Activated CD4-positive, alpha-beta T cell treated with anti-CD3 and anti-CD28 coated beads, Interleukin-2, amount 10 ng/mL, durations not matched to agents 24 days and 14 days (primary cell): ENCODE measurements at places on chromosomes 5 and 9. TPM values are rescaled to one million over a fixed set of nuclear protein-coding genes. Genes with fewer than 3 reads are reported as not detected.

GRCh38 chr5:61822584-61822983 lies 483.4 kb upstream of the KIF2A start:
- DNase-seq = no peak

GRCh38 chr9:27065288-27065687 lies 43.7 kb upstream of the TEK start:
- DNase-seq = no peak

- DNase-seq = no peak
Observed at GRCh38 chr5:83492331-83492730, 20.8 kb downstream of the VCAN start.

DNA sequence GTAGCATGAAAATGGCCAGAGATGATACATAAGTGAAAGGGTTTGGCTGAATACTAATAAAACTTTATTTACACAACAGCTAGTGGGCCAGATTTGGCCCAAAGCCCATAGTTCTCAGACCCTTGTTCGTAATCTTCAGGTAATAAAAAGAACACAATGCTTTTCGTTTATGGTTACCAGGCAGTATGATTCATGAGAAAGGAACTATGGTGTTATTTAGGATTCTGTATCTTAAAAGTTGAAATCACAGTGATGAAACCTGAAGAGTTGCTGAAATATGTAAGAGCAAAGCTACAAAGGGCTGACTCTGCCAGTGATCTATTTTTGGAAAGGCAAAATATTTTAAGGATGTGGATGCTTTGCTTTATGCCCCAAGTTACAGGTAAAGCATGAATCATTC lies 192.7 kb downstream of the SMC2 start:
- DNase-seq = no peak

DNA sequence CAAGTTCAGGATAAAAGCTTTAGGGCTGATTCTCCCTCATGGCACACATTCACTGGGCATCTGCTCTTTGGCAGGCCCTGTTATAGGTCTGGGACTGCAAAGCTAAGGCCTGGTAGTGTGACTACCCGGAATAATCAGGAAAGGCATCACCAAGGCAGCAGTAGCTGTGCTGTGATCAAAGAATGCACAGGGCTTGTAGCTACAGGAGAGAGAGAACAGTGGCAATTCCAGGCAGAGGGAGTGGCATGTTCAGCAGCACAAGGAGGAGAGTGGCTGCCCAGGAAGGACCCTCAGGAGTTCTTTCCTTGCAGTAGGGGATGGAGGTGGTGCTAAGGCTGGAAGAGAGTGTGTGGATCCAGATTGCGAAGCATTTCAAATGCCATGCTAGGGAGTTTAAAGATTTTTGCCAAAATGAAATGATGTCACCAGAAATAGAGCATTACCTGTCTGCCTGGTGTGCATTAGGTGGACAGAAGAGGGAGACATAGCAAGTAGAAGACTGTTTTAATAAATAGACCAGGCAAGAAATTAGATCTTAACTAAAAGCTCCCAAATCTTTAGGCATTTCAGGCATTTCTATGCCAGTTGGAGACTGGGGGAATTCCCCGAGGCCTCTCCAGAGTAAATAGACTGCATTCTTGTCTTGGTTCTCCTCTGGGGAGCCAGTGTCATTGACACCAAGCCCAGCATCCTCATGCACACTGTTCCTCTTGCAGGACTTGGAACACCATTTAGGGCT lies 69.1 kb downstream of the GPR21 start:
- DNase-seq = no peak

GRCh38 chr9:14440062-14440461 lies 126.1 kb upstream of the NFIB start:
- no peak for DNase-seq

- DNase-seq = no peak
Observed at GRCh38 chr5:179342577-179342976, 2.7 kb downstream of the ADAMTS2 start.

DNA sequence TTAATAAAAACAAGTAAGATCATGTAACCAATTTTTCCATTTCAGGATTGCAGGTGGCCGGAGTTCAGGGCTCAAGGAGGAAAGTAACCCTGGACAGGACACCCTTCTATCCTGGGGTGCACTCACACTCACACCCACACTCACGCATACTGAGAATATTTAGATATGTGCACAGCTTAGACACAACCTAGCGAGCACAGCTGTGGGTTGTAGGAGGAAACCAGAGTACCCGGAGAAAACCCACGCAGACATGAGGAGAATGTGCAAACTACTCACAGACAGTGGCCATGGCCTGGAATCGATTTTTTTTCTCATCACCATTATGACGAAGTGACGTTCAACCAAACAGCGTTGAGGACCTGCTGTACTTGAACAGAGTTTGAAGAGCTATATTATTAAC lies 4.5 kb upstream of the EFNA5 start:
- DNase-seq = no peak

DNA sequence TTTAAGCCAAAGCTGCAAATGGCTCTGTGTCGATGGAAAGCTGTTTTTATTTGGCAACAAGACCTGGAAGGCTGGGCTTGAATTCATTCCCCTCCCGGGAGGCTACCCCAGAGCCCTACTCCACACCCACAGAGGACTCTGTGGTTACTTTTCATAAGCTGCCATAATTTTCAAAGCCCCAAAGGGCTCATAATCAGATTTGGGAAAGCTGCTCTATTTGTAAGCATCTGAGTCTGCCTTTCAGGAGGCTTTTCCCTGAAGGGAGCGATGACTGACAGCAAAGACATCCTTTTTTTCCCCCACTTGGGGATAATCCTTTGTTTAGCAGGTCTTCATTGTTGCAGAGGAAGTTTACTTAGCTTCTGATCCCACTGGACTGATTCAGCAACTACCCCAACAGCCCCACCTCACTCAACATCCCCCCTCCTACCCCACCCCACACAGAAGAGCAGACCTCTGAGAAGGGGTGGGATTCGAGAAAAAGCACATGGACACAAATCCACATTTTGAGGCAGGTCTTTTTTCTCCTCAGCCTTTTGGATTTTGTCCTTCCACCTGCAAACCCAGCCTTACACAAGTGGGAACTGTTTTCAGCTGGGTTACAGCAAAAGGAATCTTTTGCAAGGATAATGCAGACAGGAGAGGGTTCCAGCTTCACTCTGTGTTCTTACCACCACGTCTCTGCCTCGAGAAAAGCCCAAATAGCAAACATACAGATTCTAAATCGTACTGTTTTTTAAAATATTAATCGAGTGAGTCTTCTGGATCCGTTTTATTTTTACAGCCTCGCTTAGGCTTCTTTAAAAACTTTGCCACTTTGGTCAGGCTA lies 244.4 kb upstream of the TUT7 start:
- DNase-seq = no peak

DNA sequence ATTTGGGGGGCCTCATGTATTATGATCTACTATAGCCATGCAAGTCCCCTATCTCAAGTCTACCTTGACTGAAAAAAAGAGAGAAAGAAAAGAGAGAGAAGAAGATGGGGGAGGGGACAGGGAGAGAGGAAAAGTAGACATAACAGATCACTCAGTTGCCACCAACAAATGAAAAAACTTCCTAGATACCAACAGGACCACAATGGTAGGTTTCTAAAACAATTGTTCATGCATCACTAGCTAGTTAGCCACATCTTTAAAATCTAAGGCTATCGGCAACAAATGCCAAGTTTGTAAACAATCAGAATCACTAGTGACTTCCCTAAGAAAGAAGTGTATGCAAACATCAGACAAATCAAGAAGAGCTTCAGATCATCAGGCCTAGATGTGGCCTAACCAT lies 328.2 kb downstream of the BNC2 start:
- DNase-seq = no peak

- DNase-seq = no peak
Observed at GRCh38 chr5:6736106-6736505, 22.9 kb downstream of the TENT4A start.

DNA sequence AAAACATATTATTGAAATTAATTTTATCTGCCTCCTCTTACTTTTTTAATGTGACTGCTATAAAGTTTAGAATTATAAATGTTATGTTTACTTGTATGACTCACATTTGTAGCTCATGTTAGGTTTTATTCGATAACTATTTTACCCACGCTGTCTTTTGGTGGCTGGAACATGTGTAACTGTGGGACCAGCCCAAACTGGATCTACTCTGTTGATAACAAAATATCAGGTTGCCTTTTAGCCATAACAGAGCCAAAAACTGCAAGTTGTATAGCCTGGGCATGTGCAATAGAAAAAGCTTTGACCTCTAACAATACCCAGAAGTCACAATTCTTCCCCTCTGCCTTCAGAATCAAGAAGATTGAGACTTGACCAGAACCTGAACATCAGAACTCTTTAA lies 356.5 kb downstream of the PRELID2 start:
- no peak for DNase-seq

DNA sequence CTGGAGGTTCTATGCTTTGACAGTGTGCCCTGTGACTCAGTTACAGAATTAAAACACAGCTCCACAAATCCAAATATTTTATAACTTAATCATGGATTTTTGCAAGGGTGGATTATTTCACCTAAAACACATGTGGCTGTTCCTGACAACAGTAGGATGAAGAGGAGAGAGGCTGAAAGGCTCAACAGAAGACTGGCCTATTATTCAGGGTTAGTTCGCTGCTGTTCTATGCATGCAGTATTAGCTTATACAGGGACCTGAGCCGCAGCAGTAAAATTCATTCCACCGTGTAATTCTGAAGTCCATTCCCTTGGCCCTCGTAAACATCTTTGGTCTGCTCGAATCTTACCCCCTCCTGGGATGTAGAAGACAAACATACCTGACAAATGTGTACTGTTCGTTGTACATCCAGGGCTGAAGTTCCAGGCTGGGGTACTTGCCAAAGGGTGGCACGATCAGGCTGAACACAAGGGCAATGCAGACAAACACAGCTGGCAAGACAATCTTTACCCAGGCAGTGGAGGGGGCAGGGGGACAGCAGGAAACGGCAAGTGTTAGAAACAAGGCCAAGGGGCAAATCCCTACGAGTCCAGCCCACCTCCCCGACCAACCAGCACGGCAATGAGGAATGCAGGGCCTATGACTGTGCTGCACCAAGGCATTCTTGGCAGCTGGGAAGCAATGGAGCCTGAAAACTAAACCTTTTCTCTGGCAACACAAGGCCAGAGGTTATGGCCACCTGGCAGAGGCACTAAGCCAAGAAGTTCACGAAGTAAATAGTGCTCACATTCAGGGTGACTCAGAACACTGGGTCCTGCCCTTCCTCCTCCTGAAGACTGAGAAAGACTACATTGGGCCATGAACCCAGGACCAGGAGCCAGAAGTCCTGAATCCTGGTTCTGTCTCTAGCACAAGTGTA lies 46.8 kb downstream of the NIPSNAP3B start:
- DNase-seq = no peak

DNA sequence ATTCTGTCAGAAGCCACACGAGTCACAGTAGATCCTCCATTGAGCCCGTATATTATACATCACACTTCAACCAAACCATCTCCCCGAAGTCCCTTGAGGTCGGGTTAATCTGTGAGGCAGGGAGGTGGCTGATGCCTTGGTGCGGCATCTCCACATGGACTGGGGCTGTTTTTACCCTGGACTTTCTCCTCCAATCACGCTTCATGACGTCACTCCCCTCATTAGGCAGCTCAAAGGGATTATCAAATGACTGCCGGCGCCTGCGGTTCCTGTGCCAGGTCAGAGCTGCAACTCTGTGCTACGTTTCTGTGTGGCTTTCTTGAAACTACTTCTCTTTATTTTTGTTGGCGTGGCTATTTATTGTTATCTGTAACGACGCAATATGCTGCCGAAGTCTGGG lies 53.7 kb downstream of the TMOD1 start:
- DNase-seq = no peak

GRCh38 chr5:72844218-72844603 lies 27.8 kb downstream of the TNPO1 start:
- no peak for DNase-seq

GRCh38 chr9:18263377-18263776 lies 210.6 kb upstream of the ADAMTSL1 start:
- DNase-seq = no peak

GRCh38 chr5:142861011-142861410 lies 90.8 kb downstream of the ARHGAP26 start:
- DNase-seq = no peak

DNA sequence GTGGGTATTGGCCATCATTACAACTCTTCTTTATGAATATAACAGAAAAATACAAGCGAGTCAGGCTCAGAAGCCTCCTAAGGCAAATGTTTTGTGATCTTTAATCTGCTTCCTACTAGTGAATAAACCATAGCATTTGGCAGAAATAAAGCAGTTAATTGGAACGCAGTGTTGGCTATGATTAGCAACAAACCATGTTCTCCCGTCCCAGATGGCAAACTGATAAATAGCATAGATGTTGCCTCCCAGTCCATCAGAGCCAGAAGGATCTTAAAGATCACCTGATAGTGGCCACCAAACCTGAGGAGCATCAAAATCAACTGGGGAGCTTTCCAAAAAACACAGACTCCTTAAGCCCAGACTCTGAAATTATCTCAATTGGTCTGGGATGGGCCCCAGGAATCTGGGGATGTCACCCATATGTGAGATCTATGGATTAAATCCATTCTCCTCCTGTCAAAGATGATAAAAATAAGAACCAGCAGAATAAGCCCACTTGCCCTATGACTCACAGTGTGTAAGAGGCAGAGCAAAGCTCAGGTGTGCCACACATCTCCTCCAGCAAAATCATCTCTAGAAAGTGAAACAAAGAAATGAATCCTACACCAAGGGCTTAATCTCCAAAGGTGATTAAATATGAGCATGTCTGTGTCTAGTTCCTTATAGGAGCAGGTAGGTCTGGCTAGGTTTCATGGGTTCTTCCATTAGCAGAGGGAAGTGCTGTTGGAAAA lies 50.3 kb downstream of the APBA1 start:
- DNase-seq = no peak

- DNase-seq = no peak
Observed at GRCh38 chr5:127562252-127562651, 44.8 kb downstream of the PRRC1 start.

- no peak for DNase-seq
Observed at GRCh38 chr9:69195668-69196067, 21.6 kb downstream of the TJP2 start.

Gene ACOT12
- not detected in 2 replicates for total RNA-seq

Gene SLC12A2
- total RNA-seq = 24.4 and 24.5 TPM in 2 replicates

Gene LPAR1
- total RNA-seq = not detected in 2 replicates

Gene OTP
- not detected in 2 replicates for total RNA-seq

Gene CCL21
- not detected in 2 replicates for total RNA-seq

Gene RGS3
- total RNA-seq = 113 and 122 TPM in 2 replicates

Gene FCN2
- total RNA-seq = not detected in 2 replicates

Gene GLRA1
- total RNA-seq = not detected in 2 replicates

Gene CDH9
- total RNA-seq = not detected in 2 replicates

Gene TNC
- total RNA-seq = 0.43 and 0.98 TPM in 2 replicates

Gene DAB2IP
- not detected in 2 replicates for total RNA-seq

Gene PDE6A
- total RNA-seq = not detected in 2 replicates

Gene STK32A
- total RNA-seq = not detected in 2 replicates

Gene IFNK
- total RNA-seq = not detected in 2 replicates
